ENCODE measurements at places on chromosomes 2 and 18.

DNA sequence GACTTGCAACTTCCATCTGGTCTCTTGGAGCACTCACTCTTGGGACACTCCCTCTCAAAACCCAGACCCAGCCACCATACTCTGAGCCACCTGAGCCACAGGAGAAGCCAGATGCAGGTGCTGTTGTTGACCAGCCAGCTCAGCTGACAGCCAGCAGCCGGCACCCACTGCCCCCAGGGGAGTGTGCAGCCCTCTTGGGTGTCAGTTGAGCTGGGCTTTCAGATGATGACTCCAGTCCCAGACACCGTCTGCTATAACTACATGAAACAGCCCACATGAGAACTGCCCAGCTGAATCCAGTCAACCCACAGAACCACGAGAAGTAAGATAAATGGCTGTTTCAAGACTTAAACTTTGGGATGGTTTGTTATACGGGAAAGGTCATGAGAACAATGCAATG lies 10.7 kb upstream of the IGFBP2 start:
- DNase-seq, result no peak

DNA sequence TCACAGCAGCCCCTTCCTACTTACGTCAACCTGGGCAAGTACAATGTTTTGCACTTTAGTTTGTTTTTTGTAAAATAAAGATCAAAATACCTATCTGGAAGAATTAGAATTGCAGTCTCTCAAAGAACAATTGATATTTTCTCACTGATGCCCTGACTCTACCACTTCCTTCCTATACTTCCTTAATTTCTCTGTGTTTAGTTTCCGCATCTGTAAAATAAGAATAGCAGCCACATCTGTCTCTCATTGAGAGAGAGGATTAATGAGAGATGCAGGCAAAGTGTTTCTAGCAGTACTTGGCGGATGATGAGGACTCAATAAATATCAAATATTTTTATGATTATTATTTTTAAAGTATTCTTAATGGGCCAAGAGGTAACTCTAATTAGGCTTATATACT lies 122.6 kb upstream of the PIEZO2 start:
- DNase-seq, result no peak

DNA sequence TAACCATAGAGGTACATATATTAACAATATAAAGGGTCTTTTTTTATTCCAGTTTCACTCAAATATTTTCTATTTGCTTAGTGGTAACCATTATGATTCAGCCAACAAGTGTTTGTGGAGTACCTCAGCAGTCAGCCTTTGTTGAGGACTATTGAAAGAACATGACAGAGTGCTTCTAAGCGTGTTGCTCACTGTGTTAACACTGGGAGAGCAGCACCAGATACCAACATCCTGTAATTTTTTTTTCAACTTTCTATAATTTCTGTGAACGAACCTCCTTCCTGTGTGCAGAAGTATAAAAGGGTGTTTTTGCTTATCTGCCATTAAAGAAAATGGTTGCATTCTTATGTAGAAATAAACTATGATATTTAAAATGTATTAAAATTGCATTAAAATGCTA lies 239.0 kb downstream of the PHLPP1 start:
- DNase-seq, result no peak

DNA sequence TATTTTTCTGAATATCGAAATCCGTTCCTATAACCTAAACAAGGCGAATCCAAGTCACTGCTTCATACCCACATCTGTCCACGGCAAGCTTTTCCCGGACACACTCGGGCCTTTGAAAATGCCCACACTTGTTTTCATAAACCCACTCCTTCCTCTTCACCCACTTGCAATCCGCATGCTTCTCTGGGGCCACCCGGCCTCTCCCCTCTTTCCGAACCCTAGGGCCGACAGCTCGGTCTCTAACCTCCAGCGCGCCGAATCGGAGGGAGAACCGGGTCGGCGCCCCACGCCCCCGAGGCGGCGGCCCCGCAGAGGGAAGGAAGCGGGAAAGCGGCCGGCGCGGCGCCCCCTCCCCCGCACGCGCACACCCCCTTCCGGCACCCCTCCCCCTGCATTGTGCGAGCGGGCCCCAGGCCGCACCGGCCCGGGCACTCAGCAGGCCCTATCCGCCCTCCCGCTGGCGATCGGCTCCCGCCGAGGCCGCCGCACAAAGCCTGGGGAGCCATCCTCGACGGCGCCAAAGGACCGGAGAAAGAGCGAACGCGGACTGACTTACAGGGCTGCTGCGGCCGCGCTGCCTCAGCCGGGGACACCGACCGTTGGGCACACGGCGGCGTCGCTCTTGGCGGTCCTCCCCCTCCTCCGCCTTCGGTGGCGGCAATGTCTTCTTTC lies 467 bp downstream of the PUM2 start:
- DNase-seq, result no peak

DNA sequence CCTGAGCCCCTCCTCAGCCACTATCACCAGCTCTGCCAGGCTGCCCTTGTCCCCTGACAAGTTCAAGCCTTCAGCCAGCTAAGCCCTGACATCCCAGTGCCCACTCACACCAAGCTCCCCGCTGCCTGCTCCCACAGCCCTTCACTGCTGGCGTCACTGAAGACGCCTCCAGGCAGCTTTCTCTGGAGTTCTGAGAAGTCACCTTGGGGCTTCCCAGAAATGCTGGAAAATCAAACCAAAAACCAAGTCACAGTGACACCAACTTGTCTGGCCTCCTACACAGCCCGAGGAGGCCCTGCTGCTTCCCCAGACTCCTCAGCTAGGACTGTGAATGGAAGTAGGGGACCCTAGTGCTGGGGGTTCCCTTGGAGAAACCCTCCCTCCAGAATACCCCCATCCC lies 2.2 kb upstream of the TNS1 start:
- DNase-seq, result no peak

DNA sequence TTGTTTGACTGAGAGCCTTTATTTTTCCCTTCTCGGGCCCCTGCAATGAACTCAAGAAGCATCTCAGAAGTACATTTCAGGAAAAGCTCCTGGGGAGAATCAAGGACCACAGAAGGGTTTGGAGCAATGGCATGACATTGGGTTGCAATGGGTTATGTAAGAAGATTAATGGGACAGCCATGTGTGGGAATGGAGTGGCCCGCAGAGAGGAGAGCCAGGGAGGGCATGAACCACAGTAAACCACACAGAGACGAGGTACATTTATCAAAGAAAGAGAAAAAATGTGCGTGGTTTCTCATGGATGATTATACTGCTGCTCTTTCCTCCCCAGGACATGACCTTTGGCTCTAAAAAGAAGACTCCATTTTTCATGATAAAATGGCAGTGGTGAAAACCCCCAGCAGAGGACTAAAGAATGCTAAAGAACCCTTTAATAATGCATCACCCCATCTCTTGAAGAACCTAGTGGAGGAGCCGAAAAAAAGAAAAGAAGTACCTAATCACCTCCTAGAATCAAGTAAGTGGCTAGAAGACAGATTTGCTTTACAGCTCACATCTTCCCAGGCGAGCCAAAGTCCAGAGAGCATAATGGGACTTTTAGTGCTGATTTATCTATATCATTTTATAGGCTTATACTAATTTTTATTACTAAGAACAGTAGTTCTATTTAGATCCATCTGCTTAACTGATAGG lies 1.7 kb downstream of the CFAP221 start:
- DNase-seq, result no peak

- DNase-seq, result peak; percentile 71
Measured at GRCh38 chr2:200713704-200714064, 98.0 kb upstream of the BZW1 start.

DNA sequence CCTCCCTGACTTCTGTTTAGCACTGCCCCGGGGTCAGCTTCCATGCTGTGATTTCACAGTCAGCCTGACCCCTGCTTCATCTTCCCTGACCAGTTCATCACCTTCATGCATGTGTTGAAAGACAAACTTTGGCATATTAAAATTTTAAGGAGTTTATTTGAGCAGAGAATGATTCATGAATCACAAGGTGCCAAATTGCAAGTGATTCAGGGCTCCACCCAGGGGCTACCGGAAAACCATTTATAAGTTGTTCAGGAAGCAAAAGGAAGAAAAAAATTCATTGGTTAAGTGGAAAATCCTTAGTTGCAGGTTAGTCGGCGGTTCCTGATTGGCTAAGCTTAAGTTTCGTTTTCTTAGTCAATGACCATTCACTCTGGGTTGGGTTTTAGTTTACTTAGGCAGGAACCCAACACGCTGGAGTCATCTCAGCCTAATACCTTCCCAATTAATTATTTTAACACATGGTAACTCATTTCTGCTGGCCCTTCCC lies 10.6 kb downstream of the IL1F10 start:
- DNase-seq, result no peak

DNA sequence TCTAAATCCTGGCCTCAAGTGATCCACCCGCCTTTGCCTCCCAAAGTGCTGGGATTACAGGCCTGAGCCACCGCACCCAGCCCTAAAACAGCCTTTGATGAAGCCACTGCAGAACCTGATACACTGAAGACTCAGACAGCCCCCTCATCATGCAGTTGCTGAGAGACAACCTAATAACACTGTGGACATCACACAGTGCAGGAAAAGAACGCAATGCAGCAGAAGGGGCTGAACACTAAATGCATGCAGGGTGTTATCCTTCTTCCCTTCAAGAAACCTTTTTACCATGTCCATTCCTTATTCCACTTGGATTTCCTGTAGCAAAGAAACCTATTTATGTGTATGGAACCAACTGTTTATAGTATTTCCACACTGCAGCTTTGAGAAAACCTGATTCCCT lies 35.7 kb downstream of the MGAT4A start:
- no peak for DNase-seq

DNA sequence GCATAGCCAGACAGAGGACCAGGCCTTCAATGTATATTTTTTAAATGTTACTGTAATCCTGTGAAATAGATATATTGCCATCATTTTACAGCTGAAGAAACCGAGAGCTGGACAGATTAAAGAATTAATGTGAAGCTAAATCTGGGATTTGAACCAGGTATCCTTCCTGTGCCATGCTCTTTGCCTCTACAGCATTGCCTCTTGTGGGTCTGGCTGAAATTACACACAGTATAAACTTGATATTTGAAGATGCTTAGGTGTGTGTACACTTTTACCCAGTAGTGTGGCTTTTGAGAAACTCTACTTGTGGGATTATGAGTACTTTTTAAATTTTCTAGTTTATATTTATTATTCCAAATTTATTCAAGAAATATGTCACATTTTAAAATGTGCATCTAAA lies 264.5 kb downstream of the CNTNAP5 start:
- no peak for DNase-seq

GRCh38 chr2:75381032-75381431 lies 179.7 kb downstream of the EVA1A start:
- no peak for DNase-seq

- DNase-seq, result no peak
Measured at GRCh38 chr2:43542285-43542933, 53.4 kb downstream of the THADA start.

- no peak for DNase-seq
Measured at GRCh38 chr18:30828700-30829099, 213.8 kb downstream of the DSC3 start.

GRCh38 chr2:68441179-68441993 lies 25.7 kb downstream of the FBXO48 start:
- peak; percentile 86 for DNase-seq

DNA sequence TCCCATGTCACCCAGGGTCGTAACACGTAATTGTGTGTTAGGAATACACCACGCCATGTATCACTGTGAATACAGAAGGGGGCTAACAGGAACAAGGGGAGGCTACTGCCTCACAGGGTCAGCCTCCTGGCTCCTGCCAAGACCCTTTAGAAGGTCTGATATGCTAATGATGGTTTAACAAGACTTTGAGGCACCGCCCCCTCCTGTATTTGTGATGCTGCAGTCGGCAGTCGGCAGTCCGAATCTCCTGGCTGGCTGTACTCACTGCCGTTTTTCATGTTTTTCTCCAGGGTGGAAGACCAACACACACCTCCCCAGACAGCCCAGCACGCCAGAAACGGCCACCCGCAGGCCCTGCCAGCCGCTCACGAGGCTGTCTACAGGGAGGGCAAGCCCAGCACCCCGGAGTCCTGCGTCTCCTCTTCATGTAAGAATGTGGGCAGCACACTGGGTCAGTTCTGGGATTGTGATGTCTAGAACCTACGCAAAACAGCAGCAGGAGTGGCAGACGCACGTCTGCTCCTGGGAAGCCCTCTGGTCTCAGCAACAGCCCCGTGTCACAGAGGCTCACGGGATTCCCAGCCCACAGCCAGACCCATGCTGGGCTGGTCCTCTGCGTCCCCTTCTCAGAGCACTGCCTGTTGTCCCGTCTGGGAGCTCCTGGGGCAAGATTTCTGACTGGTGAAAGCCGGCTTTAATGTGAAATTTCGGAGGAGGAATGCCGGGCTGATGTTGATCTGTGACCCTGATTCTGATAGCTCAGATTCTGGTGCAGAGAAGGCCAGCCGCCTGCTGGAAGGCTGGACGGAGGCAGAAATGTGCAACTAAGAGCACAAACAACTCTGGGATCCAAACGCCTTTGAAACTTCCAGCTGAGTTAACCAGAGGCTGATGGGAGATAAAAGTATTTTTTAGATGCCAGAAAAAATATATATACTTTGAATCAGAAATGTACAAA lies 39.7 kb upstream of the B3GNT7 start:
- no peak for DNase-seq

DNA sequence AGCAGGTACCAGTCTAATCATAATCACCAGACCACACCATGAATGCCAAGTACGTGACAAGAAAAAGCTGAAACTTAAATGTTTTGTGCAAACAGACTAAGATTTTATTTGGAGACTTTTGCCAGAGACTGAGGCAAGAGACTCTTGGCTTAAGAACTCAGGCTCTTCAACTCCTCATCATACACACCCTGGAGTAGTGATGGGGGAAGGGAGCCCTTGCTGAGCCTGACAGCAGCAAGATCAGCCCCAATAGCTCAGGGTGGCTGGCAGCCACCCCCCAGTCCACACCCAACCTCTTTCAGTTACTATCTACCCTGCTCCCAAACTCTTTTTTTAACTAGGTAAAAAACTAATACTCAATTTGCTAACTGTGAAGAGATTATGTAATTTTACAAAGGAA lies 114.8 kb downstream of the CCBE1 start:
- DNase-seq, result no peak

DNA sequence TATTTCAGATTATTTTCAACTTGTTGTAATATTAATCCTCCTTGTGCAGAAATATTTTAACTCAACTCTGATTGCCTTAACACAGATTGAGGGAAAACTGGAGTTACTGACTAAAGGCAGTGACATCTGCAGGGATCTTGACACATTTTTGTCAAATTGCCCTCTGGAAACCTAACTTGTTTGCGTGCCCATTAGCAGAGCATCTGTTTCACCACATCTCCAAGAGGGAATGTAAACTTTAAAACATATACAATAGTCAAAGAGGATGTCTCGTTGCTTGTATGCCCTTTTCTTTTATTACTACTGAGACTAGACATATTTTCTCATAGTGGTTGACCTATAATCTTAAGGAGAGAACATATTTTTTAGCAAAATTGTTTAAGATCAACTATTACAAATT lies 14.2 kb downstream of the INPP1 start:
- no peak for DNase-seq
